ENCODE measurements at places on chromosomes 3 and 15.

- DNase-seq = no peak
Observed at GRCh38 chr15:56492791-56493555, 28.0 kb upstream of the MNS1 start.

DNA sequence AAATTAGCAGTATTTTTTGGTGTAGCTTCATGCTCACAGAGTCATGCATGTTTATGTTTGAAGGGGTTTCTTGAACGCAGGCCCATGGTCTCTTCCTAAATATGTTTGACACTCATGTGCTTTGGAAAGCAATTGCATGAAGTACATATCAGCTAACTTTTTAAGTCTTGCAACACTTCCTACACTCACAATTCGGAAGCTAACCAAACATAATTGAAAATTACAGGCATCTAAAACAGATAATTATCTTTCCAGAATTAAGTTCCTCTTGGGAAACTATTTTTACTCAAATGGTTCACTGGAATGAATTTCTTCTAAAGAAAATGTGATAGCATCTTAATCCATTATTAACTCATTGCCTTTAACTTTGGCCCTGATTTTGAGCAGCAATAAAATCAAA, 438.9 kb downstream of the RAP2B start:
- no peak for DNase-seq

DNA sequence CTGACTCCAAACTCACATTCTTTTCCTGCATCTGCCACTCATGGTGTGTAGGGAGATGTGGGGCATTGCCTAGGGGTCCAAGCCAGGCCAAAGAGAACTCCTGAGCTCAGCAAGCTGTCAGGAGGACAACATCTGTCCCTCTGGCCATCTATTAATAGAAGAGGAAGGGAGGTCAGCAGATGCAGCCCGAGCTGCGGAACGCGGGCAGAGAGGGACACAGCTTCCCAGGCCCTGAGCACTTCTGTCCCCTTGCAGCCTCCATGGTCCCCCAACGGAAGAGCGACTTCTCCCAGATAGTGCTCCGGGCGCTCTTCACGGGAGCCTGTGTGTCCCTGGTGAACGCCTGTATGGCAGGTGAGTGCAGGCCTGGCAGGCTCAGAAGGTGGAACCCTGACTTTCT, 37.3 kb upstream of the PDE8A start:
- DNase-seq = no peak

DNA sequence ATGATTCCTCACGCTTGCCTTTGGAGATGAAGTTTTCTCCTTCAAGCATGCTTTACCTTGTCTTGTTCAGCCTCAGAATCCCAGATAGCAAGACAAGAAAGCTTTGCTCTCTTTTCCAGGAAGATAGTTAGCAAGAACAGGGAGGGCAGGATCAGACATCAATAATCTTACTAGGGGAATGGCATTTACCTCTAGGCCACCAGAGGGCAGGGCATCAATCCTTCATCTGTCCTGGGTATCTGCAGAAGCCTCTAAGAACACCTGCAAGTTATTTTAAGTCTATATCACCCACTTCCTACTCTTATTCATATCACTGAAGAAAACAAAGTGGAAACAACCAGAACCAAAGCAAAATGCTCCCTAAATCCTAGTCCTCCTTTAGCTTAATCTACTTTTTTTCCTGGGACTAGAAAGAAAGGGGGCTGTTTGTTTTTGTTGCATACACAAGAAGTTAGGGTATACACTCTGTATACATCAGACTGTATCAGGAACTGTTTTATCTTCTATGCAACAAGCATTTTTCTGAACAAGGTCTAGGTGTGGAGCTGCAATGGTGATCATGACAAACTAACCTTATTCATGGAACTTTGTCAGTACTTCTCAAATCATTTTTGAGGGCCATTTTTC, 862.5 kb downstream of the CADM2 start:
- no peak for DNase-seq

DNA sequence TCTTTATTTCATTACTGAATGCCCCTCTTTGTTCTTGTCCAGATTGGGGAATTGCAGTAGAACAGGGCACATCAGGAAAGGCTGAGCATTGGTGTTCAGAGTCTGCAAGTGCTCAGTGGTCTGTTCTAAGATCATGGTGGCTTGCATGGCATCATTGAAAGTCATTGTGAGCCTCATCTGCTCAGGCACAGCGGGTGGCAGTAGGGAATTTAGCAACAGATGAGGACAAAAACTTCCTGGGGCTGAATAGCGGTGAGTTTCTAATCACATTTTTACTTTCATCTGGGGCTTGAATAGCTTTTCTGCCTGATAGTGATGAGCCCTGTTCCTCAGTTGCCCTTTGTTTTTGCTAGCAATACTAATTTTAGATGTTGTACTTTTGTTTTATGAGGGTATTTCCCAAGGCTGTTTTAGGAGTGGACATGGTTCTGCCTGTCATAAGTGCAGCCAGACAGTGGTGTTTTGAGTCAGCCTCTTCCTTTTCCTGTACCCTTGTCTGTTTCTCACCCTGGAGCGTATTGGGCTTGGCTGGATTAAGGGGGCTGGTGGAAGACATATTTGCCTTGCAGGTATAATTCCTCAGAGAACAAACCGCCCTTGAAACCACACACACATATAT, 127.2 kb upstream of the IL12A start:
- DNase-seq = no peak

DNA sequence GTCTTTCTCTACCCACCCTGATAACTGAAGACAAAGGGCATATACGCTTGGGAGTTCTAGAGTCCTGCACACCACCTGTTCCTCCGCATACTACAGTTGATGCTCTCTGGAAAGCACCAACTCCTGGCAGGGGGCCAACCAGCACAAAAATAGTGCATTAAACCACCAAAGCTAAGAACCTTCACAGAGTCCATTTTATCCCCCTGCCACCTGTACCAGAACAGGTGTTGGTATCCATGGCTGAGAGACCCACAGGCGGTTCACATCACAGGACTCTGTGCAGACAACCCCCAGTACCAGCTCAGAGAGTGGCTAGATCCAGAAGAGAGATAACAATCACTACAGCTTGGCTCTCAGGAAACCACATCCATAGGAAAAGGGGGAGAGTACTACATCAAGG, 114.4 kb upstream of the POU1F1 start:
- DNase-seq = no peak

DNA sequence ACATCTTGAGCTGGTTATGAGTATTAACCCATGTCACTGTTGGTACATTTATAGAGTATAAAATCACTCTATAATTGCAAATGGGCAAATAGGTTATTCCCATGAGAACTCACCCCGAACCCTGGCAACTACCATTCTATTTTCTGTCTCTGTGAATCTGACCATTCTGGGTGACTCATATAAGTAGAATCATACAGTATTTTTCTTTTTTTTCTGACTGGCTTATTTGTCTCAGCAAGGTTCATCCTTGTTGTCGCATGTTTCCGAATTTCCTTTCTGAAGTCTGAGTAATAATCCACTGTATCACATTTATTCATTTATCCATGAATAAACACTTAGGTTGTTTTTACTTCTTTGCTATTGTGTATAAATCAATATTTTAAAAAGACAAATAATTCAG, 59.9 kb upstream of the CHRM5 start:
- DNase-seq = no peak

GRCh38 chr15:57504599-57504940, 87.1 kb upstream of the MYZAP start:
- DNase-seq = no peak

DNA sequence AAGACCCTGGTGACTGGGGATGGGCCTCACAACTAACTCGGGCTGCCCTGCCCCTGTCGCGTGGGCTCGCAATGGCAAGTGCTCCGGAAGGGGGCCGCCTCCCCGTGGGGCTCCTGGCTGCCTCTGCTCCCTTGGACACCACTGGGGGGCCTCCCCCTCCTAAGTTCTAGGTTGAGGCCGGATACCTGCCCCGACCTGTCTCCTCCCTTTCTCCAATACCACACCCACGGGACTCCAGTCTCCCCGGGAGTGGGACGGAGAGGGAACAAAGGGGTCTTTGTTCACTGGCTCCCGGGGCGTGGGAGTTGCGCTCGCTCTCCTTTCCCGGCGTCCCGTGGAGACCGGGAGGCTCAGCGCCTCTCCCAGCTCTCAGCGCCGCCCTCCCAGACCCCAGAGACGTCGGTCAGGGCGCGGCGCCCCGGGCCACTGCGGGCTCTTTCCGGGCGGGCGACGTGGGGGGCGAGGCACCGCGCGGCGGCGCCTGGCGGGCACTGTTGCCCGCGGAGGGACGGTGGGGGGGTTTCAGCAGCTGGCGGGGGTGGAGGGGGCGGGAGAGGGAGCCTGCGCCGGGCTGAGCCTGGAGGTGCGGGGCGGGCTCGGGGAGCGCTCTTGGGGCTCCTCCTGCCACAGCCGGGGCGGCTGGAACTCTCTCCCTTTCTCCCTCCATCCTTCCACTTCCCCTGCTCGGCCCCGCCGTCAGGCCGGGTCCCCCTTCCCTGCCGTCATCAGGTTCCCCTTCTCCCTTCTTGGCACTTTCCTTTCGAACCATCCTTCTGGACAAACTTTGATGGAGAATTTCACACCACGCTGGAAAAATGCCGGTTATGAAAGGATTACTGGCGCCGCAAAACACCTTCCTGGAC, at the start of gene KCNH8:
TSS of gene KCNH8 (plus strand) at position 606 of the 863 bp plus-strand sequence. CDS start at position 816, 210 bp downstream.
- no peak for DNase-seq

DNA sequence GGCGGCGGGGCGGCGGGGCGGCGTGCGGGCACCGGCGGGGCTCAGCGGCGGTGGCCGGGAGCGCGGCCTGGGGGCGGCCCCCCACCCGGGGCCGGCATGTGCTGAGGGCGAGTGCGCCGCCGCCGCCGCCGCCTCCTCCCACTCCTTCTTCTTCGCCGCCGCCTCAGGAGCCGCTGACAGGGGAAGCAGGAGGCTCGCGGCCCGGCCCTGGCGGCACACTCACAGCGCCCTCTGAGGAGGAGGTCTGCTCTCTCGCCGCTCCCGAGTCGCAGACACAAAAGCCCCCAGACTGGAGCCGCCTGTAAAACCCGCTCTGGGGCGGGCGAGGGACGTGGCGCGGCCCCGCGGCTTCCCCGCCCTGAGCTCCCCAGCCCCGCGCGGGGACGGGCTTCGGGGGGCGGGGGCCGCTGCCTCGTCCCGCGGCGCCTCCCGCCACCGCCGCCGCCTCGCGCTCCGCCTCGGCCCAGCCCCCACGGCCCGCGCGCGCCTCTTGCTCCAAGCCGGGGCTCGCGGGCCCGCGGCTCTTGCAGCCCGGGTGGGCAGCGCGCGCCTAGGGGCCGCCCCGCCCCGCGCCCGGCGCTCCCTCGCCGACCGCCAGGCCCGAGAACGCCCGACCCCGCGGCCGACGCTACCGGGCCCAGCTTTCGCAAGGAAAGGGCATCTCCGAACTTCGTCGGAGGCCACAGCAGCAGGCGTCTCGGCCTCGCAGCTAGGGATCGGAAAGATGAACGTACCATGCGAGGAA, at the start of gene PYGO1:
TSS of gene PYGO1 (minus strand) at position 276 of the 745 bp plus-strand sequence. CDS start 462 bp downstream, outside the sequence.
- DNase-seq = no peak

DNA sequence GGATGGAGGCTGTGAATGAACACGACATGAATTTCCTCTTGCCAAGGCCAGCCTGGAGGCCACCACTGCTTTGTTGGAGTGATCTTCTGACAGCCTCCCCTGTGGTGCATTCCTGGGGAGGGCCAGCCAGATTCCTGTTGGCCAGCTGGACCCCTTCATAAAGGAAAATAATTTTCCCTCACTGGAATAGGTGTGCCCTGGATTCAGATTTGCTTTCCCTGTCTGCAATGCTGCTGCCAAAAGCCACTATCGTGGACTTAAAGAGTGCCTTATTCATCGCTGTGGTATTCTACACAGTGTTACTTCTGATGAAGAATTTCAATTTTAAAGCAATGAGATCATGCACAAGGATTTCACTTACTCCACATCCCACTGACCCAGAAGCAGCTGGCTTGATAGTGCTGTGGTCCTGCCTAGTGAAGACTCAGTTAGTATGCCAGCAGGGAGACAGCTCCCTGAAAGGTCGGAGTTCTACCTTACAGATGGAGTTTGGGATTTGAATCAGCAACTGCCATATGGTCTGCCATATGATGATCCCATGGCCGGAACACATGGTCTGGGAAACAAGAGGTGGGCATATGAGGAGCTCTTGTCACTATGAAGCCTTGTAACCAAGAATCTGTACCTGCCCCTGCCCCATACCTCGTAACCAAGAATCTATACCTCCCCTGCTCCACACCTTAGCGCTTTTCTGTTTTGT, 145.2 kb downstream of the KLF13 start:
- no peak for DNase-seq

GRCh38 chr3:901953-902778, 190.7 kb upstream of the CNTN6 start:
- DNase-seq = no peak

DNA sequence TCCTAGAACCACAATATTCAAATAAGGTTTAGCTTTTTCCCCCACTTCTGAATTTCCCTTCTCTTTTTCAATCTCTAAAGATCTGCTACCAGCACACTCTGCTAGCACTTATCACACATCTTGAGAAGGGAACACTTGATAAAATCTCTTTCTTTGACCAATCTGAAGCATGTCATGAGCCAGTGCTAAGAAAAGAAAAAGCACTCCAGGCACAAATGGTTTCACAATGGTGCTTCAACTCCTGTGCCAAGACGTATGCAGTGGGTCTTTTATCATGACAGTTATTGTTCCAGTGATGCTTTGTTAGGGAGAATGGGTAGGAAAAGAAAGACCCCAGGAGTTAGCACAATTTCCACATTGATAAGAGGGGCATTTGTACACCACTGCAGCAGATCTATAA, 248.4 kb downstream of the ZNF385D start:
- no peak for DNase-seq

GRCh38 chr3:39637807-39638206, 170.3 kb downstream of the MOBP start:
- no peak for DNase-seq

GRCh38 chr15:69154684-69155083, 5.8 kb upstream of the GLCE start:
- no peak for DNase-seq

GRCh38 chr3:45226206-45226915, at the start of gene TMEM158:
TSS of gene TMEM158 (minus strand) at chr3:45226287. CDS start at chr3:45226027, 260 bp downstream.
- DNase-seq = peak; percentile 62

DNA sequence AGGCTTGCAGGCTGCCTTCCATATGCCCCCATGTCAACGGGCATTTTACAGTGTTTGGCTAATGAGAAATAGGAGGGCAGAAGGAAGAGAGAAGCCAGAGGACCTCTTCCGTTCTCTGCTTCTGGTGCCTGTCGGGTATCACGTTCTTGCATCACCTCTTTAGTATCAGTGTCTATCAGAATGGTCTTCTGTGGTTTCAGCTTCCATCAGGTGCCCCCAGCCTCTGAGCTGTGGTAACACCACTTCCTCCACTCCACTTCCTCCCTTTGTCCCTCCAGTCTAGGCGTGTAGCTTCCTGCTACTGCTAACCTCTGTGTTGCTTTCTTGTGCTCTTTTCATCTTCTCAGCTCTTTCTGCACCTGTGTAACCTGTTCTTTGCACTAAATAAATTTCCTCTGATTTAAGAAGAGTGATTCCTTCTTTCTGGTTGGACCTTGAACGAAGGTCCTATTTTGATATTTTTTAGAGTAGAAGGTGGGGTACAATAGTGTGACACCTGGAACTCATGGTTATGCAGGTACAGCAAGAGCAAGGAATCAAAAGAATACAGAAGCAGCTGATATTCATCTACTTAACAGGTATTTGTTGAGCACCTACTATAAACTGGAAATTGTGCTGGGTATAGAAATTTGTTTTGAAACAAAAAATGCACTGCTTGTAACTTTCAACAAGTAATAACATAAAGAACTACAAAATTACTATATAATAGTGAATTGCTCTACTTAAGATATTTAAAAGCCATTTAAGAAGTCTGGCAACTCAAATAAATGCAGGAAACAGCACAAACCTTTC, 27.4 kb upstream of the FOXB1 start:
- no peak for DNase-seq

- no peak for DNase-seq
Observed at GRCh38 chr3:24440760-24441464, 53.7 kb downstream of the THRB start.
